ENCODE measurements at places on chromosomes 1 and 21. TPM values are rescaled to one million over a fixed set of nuclear protein-coding genes. Genes with fewer than 3 reads are reported as not detected.

Gene DNASE2B
- not detected for total RNA-seq

Gene MRPL55
- total RNA-seq, result 138 TPM

Gene POU3F1
- not detected for total RNA-seq

Gene CEP104
- total RNA-seq, result 15.4 TPM

Gene LIN28A
- total RNA-seq, result not detected

Gene SLC22A15
- total RNA-seq, result 1.5 TPM

Gene ZSWIM5
- 1.6 TPM for total RNA-seq

DNA sequence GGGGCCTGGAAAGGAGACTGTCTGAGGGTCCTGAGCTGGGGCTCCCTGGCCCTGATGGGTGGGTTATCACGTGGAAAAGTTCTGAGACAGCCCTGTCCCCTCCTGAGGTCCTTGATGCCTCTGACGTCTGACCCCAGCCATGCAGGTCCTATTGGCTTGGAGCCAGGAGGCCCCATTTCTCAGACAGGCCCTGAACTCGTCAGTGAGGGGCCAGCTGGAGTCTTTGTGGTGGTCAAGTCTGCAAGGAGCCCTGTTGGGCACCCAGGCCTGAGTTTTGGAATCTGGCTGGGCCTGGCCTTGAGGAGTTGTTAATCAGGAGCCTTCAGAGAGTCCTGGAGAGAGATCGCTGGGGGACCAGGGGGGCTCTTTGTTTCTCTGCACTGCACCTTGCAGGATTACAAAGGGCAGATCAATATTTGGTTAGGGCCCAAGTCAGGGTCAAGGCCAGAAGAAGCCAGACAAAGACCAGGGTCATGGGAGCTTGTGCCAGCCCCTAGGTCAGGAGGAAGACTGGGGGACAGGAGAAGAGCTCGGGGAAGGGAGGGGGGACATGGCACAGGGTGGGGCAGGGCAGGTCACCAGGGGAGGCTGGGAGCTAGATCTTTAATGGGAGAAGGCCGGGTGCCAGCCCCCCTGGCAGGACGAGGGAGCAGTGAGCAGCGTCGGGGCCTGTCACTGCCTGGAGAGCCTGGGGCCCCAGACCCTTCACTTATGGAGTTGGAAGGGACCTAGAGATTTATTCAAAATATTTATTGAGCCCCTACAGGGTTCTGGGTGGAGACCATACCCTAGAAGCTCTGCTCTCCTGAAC is 83.2 kb downstream of the PTPRU start:
- DNase-seq, result no peak

- no peak for DNase-seq
These were observed 23.9 kb downstream of the S1PR1 start for GRCh38 chr1:101260556-101261350.

DNA sequence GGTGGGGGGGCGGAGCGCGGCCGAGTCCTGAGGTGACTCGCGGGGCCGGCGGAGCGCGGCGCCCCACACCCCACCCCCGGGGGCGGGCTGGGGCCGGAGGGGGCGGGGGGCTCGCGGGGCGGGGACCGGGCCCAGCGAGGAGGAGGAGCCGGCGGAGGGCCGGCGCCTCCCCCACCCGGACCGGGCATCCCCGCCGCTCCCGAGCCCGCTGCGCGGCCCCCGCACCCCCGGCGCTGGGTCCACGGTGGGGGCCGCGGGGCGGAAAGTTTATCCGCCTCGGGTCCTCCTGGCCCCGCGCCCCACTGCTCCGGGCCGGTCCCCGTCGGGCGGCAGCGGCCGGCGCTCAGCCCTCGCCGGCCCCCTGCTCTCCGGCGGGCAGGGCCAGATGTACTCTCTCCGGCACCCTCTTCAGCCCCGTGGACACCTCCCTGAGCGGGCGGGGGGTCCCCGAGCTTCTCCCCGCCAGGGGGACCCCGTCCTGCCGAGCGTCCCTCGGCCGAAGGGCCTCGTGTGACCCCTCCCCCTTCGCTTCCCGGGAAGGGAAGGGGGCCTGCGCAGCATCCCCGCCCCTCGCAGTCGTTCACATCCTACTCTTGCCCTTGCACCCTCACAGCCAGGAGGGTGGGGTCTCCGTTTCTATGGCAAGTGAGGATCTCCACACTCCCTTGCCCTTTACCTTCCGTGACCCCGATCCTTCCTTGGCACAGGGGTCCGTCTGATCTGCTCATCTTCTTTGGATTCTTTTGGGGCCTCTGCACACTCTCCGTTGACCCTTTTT is 663 bp downstream of the CAMTA1 start:
- DNase-seq, result peak; percentile 20

GRCh38 chr1:209103092-209103491 is 480.4 kb upstream of the CAMK1G start:
- no peak for DNase-seq

GRCh38 chr1:150194381-150195031 is 41.4 kb downstream of the ANP32E start:
- no peak for DNase-seq

- DNase-seq, result peak; percentile 44
These were observed 30.3 kb upstream of the ID3 start for GRCh38 chr1:23589585-23589986.

DNA sequence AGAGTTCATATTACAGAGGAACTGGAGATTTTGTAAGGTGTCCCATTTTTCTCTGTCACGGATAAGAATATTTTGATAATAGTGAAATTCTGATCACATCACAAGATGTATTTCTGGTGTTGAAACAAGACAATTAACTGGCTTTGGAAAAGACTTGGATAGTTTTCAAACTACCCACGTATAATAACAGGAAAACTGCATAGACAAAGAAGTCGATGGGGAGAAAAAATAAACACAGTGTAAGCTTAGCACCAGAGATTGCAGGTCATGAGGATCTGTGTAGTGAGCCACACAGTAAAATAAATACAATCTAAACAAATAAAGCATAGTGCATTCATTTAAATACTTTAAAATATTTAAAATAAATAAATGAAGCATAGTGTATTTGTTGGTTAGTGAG is 452.3 kb upstream of the ADAMTS5 start:
- no peak for DNase-seq

GRCh38 chr1:16101623-16102022 is 28.2 kb upstream of the FAM131C start:
- DNase-seq, result no peak

- DNase-seq, result peak; percentile 10
These were observed 249.0 kb upstream of the ZP4 start for GRCh38 chr1:238139713-238140112.

- no peak for DNase-seq
These were observed 51.0 kb upstream of the F3 start for GRCh38 chr1:94592571-94592920.

GRCh38 chr21:29296446-29296845 is 2.3 kb upstream of the BACH1 start:
- no peak for DNase-seq

Data from Caki2 (cell line).